ENCODE measurements at places on chromosomes 5 and 9.

- no peak for DNase-seq
Observed at GRCh38 chr9:115196919-115197318, 79.0 kb upstream of the TNC start.

DNA sequence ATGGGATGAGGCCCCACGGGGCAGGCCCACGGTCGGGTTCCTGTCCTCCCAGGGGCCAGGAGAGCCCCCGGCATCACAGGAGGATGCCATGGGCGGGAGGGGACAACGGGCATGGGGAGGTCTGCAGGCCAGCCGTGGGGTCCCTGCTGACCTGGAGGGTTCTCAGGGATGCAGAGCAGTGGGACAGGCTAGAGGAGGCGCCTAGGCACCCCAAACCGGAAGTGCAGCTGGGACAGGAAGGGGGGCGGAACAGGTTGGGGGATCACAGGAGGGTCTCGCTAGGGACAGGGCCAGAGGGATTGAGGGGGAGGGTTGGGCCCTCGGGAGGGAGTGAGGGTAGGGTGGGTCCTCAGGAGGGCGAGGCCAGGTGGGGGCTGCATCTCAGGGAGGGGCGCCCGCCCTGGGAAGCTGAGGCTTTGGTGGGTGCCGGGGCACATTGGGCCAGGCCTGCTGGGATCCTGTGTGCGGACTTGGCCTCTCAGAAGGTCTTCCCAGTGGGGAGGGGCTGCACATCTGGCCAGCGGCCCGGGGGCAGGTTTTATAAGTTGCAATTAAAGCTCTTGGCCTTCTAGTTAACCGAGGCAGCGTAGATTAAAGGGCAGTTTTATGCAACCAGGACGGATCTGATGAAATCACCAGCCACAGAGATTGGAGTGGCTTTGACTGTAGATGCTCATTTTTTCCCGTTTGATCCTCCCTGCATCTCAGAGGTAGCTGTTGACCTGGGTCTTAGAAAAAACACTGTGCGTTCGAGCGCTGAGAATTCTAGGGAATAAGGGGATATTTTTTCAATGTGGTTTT is 20.1 kb downstream of the NKD2 start:
- DNase-seq, result no peak

- DNase-seq, result no peak
Observed at GRCh38 chr5:1130218-1130946, 18.5 kb upstream of the SLC12A7 start.

DNA sequence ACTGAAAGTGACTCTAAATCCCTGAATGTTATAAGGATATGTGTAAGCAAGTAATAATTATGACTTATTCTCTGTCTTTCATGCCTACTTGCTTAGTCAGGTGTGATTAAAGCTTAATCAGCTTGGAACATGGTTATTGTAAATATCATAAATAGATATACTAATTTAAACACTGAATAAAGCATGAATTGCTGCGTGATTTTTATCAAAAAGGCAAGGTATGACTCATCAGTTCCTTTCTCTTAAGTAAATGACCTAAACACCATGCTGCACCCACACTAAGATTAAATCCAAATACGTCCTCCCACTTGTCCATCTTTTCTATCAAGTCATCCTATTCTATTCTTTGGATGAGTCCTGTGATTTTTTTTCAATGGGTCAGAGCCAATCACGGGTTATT is 124.6 kb upstream of the MTAP start:
- no peak for DNase-seq

DNA sequence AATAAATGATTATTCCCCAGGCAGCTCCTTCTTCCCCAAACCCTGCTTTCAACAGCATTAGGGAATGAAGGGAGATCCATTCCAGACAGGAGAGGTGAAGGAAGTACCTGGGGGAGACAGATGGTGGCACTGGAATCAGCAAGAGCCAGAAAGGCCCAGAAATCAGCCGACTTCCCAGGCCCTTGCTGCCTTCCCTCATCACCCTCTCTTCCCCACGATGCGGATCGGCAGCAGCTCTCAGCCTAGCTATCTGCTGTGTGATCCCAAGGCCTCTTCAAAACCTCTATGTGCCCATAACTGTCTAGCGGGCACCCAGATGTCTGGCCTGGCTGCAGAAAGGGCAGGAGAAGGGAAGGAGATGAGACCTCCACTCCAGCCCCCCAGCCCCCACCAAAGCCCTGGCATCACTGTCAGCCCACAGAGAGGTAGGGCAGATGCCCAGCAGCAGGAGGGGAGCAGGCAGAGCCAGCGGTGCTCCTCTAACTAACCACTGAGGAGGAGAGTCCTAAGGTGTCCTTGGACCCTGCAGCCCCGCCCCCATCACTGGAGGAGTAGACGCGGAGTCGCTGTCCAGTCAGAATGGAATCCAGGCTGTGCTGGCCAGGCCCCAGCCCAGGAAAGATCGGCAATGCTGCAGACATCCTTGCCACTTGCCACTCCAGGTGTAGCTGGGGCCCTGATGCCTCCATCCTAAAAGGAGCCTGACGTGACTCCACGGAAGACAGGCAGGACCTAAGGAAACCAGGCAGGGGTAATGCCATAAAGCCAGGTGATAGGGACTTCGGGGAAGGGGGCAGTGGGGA is 12.7 kb downstream of the CNTFR start:
- no peak for DNase-seq

- DNase-seq, result no peak
Observed at GRCh38 chr5:59186623-59187022, 603.7 kb downstream of the RAB3C start.

DNA sequence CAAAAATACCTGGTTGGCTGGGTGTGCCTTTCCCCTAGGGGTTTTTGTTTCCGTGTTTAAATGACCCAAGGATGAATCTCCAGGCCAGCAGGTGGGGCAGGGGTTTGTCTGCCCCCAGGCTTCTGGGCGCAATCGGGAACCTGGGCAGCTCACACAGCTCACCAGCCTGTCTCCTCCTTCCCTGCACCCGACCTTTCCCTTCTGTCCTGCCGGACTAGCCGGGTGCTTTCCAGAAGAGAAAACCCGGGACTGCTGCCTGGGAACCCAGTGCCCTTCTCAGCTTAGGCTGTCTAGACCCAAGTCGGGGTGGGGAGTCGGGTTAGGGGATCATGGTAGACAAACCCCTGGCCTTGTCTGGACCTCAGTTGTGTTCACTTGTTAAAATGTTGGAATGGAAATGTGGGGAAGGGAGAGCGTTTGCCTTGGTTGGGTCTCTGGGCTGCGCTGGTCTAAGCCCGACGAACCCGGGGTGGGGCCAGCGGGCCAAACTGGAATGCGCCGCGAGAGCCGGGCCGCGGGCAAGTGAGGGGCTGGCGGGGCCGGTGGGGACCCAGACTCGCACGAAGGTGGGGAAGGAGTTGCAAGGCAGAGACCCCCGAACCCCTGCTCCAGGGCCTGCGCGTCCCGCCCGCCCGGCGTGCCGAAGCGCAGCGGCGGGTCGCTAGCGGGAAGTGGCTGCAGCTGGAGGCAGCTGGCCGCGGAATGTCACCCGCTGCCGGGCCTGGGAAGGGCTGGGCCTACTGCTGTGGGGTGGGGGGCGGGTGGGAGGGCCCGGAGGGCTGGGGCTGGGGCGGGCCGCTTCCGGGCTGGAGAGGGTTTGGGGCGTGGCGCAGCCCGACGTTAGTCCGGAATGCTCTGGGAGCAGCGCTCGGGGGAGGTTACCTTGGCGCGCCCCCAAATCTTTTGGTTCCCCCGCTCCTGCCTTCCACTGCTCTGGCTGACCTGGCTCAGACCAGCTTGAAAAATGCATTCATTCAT is 84.6 kb downstream of the DAB2IP start:
- DNase-seq, result no peak

- no peak for DNase-seq
Observed at GRCh38 chr5:65482296-65482735, 596 bp upstream of the ADAMTS6 start.

Measured in stimulated activated CD8-positive, alpha-beta memory T cell treated with anti-CD3 and anti-CD28 coated beads, Interleukin-12 subunit alpha, Interleukin-12 subunit beta, amount 100 ng/mL, for 4 hours (primary cell).